Activated CD8-positive, alpha-beta memory T cell treated with anti-CD3 and anti-CD28 coated beads for 24 hours (primary cell): ENCODE measurements at places on chromosomes 1 and 21.

GRCh38 chr1:38073534-38074301 lies 27.1 kb upstream of the POU3F1 start:
- no peak for DNase-seq

DNA sequence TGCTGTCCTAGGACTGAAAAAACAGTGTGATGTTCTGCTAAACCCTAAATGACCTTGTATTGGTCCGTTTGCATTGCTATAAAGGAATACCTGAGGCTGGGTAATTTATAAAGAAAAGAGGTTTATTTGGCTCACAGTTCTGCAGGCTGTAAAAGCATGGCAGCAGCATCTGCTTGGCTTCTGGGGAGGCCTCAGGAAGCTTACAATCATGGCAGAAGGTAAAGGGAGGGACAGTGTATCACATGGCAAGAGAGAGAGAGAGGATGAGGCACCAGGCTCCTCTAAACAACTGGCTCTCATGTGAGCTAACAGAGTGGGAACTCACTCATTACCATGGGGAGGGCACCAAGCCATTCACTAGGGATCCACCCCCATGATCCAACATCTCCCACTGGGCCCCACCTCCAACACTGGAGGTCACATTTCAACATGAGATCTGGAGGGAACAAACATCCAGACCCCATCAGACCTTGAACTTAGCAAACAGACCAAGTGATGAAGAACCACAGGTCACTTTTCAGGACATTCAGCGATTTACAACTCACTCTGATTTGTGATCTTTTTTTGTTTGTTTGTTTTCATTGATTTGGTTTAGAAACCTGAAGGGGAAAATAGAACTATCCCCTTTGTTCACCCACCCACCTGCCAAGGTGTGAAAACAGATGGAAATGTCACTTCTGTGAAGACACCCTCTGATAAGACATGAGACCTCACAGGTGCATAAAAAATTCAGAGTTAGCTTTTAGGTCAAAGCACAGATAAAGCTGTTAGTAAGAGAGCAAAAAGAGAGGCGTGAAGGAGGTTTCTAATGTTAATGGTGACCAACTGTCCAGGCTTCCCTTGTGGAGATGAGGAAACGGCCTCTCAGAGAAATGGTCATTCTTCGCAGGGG lies 104.2 kb upstream of the RALGPS2 start:
- DNase-seq = no peak

DNA sequence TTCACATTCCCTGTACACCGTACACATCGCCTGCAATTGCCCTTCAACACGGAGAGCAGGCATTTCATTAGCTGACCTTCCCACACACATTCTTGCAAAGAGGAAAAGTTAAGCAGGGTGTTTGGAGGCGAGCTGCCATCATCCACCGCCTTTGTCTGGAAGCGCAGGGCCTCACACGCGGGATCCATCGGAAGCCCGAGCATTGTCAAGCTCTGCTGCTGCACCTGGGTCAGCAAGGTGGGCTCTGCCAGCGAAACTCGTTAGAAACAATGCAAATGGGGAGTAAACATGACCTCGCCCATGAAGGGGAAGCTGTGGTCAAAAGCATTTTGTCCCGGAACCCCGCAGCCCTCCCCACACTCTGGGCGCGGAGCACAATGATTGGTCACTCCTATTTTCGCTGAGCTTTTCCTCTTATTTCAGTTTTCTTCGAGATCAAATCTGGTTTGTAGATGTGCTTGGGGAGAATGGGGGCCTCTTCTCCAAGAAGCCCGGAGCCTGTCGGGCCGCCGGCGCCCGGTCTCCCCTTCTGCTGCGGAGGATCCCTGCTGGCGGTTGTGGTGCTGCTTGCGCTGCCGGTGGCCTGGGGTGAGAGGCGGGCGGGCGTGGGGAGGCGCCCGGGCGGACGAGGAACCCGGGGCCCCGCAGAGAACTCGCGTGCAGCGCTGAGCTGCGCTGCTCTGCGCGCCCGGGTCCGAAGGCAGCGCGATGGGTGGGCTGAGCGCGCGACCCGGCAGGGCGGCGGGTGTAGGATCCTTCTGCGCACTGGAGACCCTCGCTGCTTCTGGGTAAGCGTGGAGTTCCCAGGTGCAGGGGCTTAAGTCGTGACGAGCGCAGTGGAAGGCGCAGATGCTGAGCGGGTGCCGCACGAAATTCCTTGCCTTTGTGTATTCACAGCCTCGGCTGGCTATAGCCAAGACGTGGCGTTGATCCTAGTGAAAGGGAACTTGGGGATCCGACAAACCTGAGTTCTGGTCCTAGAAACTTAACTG lies at the start of gene CR1:
TSS of gene CR1 (plus strand) at position 357 of the 992 bp plus-strand sequence. CDS start at position 468, 111 bp downstream.
- DNase-seq = peak; percentile 73

GRCh38 chr1:36091698-36092097 lies 3.0 kb downstream of the ADPRS start:
- peak; percentile 38 for DNase-seq

- peak; percentile 97 for DNase-seq
Measured at GRCh38 chr1:27668808-27669723, 2.9 kb downstream of the IFI6 start.

DNA sequence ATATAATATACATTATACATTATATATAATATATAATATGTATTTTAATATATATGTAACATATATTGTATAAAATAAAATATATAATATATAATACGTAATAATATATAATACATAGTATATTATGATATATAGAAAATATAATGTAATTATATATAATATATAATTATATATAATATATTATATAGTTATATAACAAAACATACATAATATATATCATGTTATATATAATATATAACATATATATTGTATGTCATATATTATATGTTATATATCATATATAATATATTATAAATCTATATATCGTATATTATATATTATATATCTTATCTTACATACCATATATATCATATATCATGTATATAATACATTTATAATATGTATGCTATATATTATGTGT lies 248.2 kb upstream of the TPTE start:
- no peak for DNase-seq

DNA sequence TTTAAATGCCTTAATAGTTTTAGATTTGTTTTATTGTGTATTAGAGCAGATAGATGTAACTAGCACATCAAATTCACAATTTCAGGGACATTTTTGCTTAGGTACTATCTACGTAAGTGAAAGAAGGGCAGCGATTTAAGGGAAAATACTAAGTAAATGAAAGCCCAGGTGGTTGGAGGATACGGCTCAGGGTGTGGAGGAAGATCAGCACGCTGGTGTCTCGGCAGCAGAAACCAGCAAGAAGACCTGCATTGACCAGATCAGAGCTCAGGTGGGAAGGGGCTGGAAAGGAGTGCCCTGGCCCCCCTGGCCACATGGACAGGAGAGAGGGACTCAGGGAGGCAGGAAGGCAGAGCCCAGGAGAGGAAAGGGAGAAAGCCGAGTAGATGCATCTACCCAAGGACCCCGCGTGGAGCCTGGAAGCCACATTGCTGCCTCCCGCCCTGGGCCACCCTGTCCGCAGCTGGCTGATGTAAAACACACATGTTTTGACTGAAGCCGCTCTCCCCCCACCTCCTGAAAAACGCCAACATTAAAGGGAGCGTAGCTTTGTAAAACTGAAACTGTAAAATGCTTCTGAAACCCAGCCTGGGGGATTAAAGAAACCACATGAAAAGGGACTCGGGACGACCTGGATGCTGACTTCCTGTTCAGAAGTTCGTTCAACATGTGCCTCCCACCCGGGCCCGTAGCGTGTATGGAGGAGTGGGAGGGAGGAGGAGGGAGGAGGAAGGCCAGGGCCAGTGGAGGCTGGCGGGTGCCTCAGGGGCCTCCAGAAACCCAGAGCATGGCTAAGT lies 72.6 kb upstream of the TARDBP start:
- DNase-seq = peak; percentile 83

DNA sequence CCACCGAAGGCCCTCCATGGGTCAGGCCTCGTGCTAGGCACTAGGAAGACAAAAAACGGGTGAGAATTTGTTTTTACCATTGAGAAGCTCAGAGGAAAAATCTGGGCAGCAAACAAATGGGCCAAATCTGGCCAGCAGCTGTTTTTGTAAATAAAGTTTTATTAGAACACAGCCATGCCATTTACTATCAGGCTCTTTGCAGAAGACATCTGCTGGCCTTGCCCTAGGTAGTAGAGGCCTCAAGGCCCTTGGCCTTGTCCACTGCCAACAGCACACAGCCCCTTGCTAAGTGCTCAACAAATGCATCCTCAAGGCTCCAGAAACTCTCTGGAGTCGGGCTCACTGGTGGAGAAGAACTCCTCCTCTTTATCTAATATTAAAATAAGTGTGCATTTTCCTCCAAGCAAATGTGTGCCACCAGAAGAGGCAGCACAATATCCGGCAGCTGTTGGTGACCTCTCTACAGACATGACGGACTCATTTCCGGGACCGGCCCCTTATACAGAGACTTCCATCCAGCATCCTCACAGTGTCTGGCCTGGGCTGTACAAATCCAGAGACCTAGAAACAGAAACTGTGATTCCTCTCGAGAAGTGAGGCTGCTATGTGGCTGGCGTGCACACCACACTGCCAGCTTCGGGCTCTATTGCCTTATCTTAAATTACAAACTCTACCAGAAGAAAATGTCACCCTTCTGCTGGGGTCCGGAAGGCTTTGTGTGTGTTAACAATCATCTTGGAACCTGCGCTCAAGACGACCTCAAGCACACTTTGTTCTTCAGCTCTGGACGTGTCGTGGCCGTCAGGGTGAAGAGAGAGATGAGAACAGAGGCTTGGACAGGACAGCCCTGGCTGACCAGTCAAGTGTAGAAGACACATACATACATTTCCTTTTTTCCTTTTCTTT lies 203.9 kb downstream of the TOMM20 start:
- DNase-seq = peak; percentile 52

DNA sequence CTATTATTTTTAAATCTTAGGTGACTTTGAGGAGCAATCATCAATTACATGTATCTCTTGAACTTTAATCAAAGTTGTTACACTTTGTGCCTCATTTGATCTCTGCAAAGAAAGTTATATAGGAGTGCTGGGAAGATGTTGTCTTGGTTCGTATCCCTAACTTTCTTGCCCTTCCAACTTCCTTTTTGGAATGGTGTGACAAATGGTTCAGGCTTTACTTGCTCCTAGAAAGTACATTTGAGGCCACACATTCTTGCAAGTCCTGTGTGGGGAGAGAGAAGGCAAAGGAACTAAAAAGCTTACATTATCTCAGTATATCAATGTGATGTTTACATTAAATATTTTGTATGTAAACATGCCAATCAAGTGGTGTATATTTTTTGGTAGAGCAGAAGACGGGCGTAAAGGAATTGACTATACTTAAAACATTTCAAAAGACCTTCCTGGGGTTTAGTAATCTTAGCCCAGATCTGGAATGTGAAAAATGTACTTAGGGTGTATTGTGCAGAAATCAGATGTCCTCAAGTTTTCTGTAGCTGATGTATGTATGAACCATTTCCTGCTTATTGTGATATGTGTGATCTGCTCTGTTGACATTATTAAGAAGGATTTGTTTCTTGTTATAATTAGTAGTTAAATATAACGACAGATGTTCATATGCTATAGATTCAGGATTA lies 59.2 kb downstream of the USP25 start:
- DNase-seq = no peak

DNA sequence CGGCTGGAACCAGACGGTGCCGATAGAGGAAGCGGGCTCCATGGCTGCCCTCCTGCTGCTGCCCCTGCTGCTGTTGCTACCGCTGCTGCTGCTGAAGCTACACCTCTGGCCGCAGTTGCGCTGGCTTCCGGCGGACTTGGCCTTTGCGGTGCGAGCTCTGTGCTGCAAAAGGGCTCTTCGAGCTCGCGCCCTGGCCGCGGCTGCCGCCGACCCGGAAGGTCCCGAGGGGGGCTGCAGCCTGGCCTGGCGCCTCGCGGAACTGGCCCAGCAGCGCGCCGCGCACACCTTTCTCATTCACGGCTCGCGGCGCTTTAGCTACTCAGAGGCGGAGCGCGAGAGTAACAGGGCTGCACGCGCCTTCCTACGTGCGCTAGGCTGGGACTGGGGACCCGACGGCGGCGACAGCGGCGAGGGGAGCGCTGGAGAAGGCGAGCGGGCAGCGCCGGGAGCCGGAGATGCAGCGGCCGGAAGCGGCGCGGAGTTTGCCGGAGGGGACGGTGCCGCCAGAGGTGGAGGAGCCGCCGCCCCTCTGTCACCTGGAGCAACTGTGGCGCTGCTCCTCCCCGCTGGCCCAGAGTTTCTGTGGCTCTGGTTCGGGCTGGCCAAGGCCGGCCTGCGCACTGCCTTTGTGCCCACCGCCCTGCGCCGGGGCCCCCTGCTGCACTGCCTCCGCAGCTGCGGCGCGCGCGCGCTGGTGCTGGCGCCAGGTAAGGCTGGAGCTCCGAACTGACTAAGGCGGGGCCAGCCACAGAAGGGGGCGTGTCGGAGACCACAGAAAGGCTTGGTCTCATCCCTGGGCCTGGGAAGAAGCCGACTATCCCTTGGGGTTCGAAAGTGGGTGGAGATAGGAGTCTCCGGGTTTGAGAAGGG lies 486 bp downstream of the SLC27A3 start:
- peak; percentile 83 for DNase-seq
